SJSA1 (cell line): ENCODE measurements at places on chromosomes 4 and X.

DNA sequence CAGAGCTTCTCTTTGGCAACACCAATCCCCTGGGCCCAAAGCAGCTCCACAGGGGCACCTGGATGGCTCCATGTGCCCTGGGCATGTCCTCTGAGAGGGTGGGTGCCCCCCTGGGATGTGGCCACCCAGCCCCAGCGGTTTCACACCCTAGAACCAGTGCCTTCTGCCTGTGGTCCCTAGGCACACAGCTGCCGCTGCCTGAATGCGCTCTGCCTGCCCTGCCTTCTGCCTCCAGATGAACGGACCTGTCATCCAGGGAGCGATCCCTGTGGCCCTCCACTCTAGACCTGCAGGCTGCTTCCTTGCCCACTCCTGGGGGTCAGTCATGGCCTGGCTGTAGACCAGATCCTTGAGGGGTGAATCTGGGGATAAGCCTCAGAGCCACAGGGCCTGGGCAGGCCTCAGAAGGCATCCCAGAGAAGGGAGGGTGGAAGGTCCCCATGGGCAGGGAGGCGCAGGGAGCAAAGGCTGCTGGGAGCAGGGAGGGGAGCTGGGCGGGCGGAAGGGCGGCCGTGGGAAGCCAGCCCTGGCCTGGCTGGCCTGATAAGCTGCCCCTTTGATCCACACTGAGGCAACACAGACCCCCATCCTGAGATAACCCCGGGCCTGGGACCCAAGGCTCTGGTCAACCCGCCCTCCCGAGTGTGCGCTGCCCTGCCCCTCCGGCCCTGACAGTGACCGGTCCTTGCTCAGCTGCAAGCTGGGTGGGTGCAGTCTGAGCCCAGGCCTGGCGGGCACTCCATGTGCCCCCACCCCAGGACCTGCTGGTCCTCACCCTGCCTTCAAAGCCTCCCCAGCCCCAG lies 8.1 kb upstream of the FGFR3 start:
- DNase-seq: no peak

DNA sequence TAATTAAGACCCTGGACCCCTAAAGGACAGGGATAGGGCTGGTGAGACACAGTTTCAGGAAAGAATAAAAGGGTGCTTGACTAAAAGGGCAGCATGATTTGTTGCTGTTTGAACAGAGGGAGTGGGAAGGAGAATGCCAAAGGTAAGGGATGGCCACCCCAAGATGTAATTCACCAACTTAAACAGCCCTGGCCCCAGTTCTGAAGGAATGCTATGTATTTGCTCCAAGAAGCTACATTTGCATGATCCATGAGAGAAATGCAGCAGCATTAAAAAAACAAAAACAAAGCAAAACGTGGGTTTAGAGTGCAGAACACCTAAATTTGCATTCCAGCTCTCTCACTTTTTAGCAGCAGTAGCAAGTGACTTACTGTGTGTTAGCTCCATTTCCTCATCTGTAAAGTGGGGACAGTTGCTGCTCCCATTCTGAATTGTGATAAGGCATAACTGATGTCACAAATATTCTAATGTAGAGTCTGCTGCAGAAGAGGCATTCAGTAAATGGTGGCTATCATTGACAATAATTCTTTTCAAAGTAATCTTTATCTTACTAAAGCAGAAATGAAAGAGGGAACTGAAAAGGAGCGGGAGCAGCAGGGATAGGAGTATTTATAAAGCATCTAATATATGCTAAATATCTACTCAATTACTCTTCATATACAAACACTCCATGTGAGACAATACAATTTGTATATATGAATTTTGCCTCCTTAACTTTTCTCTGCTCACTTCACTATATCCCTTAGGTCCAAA lies 115.8 kb downstream of the PPARGC1A start:
- DNase-seq: no peak

- no peak for DNase-seq
Measured at GRCh38 chrX:120660637-120661036, 30.8 kb upstream of the C1GALT1C1 start.

- no peak for DNase-seq
Measured at GRCh38 chr4:45692131-45692735, 431.6 kb downstream of the GABRG1 start.

DNA sequence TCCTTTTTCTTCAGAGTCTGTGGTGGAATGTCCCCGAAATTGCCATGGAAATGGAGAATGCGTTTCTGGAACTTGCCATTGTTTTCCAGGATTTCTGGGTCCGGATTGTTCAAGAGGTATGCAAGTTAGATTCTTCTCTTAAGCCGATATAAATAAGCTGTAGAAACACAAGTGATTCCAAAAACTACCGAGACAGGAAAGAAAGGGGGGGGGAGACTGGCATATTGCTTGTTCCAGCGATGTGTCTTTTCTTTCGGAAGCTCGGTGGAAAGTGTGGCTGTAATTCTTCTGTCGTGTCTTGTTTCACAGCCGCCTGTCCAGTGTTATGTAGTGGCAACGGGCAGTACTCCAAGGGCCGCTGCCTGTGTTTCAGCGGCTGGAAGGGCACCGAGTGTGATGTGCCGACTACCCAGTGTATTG lies 236.9 kb downstream of the DCTD start:
- peak; percentile 46 for DNase-seq

GRCh38 chr4:166197166-166197565 lies 324.1 kb downstream of the TLL1 start:
- DNase-seq: no peak

DNA sequence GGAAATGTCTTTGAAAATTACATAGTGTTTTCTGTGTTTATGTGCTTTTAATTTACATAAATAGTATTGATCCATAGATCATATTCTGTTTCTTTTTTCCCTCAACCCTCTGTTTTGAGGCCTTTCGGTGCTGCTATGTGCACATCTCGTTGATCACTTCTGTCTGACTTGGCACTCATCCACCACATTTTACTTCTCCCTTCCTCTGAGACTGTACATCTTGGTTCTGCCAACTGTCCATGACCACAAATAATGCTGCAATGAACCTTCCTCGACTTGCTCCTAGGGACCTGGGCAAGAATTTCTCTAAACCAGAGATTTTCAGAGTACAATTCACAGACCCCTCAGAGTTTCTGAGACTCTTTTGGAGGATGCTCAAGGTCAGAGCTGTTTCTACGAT lies 74.4 kb downstream of the RTL5 start:
- no peak for DNase-seq

- DNase-seq: no peak
Measured at GRCh38 chr4:183621875-183622274, 37.1 kb downstream of the RWDD4 start.

GRCh38 chrX:123155327-123155726 lies 28.8 kb upstream of the GRIA3 start:
- DNase-seq: no peak

GRCh38 chr4:1599491-1600210 lies 84.5 kb downstream of the FAM53A start:
- DNase-seq: no peak

DNA sequence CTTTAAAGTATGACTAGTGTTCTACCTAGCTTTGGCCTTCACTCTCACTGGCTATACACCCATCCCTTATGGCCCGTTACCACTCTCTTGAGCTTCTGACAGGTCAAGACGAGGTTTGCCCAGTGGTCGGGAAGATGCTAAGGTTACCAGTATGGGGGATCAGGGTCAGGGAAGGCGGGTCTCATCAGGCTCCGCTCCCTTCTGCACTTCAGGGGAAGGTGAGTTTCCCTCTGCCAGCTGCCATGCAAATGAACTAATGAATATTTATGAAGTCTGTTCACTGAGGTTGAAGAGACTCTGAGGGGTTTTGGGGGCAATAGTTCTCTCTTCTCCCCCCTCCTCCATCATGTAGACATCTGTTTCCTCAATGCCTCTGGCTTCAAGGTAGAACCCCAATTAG lies 6.6 kb downstream of the EFNB1 start:
- DNase-seq: no peak

DNA sequence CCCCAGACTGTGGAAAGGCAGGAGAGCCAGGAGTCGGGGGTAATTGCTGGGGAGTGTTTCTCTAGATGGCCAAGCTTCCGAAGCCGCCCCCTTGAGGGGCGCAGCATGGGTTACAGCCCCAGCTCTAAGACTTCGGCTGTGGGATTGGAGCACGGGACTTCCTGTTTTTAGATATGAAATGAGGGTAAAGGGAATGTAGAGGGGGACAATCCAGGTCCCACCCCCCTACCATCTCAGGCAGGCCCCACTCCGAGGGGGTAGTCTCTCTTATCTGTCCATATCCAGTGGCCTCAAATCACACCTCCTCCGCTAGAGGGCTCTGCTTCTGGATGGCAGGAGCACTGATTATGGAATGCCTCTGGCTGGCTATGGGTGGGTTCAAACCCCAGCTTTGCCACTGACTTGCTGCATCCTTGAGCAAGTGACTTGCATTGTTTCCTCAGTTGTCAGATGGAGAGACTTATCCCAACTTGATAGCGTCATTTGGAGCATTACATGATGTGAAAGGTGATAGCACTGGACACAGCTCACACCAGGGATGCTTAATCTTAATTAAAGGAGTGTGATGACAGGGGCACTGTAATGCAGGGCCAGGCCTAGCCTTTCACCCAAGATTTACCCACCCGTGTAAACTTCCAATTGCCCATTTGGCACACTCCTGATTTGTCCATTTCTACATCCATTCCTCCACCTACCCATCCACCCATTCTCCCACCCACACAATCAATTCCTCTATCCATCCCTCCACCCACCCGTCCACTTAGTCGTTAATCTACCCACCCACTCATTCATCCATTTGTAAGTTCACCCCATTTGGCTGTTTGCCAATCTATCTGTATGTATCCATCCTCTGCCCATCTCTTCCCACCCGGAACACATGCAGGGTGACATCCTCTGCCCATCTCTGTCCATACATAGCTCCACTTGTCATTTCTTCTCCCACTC lies 848 bp upstream of the KCND1 start:
- peak; percentile 23 for DNase-seq

DNA sequence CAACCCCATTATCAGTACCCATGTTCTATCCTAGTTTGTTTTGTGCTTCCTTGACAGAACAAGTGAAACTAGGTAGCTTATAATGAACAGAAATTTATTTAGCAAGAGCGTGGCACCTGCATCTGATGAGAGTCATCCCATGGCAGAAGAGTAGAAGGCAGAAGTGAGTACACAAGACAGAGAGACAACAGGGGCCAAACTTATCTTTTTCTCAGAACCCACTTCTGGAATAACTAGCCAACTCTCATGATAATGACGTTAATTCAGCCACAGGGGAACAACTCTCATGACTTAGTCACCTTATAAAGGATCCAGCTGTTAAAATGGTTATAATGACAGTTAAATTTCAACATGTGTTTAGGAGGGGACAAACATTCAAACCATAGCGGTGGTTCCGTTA lies 644.9 kb downstream of the TECRL start:
- DNase-seq: no peak

DNA sequence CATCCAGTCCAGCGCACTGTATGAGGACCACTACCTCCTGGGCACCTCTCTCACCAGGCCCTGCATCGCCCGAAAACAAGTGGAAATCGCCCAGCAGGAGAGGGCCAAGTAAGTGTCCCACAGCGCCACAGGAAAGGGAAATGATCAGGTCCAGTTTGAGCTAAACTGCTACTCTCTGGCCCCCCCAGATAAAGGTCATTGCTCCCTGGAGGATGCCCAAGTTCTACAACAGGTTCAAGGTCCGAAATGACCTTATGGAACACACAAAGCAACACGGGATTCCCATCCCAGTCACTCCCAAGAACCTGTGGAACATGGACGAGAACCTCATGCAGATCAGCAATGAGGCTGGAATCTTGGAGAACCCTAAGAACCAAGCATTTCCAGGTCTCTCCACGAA lies 104.1 kb downstream of the PLS3 start:
- no peak for DNase-seq

GRCh38 chrX:112866175-112866574 lies 25.5 kb upstream of the AMOT start:
- no peak for DNase-seq

DNA sequence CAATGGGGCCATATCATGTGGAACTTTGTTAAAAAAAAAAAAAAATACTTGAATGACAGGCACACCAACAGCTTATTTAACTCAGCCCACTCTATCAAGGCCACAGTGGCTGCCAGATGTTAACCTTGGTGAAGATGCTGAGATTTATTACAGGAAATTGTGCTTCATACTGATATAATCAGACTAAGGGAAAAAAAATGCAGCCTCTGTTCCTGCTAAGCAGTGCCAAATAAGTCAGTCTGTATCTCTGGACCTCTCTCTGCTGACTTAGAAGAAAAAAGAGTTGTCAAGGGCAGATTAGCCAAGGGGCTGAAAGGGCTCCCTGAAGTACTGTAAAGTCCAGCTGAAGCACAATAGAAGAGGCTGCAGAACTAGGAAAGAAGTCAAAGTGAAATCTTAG lies 677.7 kb upstream of the HTR2C start:
- DNase-seq: no peak

- no peak for DNase-seq
Measured at GRCh38 chr4:26609391-26609790, 25.5 kb downstream of the TBC1D19 start.

DNA sequence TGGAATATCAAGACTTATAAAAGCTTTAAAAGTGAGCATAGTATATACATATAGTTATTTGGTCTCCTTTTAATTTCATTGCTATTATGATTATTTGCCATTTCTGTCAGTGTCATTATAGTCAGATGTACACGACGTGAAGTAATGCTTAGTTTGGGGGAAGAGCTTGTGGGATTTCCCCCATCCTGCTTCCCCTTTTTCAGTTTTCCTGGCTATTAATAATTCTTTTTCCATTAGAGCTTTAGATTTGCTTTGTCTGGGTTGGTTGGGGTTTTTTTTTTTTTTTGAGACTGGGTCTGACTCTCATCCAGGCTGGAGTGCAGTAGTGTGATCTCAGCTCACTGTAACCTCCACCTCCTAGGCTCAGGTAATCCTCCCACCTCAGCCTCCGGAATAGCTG lies 5.4 kb downstream of the ABCE1 start:
- DNase-seq: no peak

GRCh38 chr4:183434666-183435190 lies 9.7 kb upstream of the CDKN2AIP start:
- DNase-seq: no peak

DNA sequence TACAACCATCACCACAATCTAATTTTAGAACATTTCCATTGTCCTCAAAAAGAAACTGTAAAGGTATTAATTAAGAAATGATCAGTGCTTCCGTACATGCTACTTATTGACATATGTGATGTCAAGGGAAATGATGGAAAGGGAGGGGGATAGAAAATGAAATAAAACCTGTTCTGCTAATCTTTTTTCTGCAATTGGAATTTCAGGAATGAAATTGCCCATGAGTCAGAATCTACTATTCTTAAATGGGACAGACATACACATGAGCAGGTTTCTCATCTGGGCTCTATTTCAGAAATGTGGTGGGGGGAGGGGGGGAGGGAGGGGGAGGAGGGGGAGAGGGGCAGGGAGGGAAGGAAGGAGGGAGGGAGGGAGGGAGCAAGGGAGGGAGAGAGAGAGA lies 91.0 kb downstream of the SHROOM4 start:
- no peak for DNase-seq

DNA sequence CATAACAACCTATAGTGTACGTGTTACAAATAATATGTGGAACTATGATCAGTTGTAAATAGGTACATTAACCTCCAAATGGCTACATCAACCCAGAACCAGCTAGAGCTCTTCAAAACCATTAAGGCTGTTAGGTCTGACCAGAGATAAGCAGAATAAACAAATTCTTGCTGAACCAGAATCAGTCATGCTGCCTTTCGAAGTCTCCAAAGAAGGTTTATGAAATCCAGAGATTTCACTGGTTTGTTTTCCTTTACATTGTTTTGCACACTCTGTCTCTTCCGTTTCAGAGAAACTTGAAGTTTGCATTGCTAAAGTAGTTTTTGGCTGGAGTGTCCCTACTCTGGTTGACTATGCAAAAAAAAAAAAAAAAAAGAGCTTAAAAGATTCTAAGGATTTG lies 177.3 kb upstream of the SLIT2 start:
- no peak for DNase-seq
